Stimulated activated CD8-positive, alpha-beta memory T cell treated with anti-CD3 and anti-CD28 coated beads, Interleukin-4, amount 100 ng/mL, for 1 hour (primary cell): ENCODE measurements at places on chromosomes 1 and 21.
A peak's percentile ranks its signal among the peaks of the same experiment; 100 is the strongest.

DNA sequence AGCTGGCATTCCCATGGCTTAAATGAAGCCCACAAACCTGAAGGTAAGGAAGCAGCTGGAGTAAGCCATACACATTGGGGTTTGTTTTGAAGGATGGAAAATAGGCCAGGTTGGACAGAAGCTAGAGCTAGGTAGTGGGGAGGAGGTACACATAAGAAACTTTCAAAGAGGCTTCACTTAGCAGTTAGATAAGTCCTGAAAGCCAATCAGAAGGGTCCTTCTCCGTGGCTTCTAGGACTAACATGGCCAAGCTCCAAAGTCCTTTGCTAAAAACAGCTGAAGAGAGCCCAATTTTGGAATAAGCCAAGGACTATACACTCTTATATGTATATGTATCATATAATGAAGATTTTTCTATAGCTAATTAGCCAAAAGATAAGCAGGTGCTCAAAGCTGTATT is 1.8 kb downstream of the EYA3 start:
- DNase-seq: no peak

- DNase-seq: no peak
Observed at GRCh38 chr1:105608713-105609112, 1447.8 kb upstream of the PRMT6 start.

DNA sequence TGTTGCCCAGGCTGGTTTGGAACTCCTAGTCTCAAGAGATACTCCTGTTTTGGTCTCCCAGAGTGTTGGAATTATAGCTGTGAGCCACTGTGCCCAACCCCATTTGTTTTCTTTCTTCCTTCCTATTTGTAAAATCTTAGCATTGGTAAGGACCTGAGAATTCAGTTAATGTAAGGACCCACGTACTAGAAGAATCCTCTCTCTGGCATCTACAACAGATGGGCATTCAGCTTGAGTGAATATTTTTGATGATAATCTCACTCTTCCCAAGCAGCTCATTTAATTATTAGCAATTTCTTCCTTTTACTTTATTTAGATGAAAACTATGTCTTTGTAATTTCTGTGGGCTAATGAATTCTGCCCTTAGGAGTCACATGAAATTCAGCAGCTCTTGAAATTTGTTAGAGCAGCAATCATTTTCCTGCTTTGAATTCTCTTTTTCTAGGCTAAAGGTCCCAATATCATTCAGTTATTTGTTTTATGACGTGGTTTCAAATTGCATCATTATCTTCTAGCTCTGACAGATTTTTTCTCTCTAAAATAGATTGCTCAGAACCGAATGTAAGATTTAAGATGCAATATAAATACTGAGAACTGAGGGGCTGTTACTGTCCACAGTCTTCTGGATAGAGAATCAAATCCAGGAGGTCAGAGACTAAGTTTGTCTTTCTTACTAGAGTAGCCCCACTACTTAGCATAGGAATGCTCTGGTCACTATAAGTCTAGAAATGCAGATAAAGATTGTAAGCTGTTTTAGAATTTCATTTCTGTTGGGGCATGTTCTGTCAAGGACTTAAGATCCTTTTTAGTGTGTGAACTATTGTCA is 59.4 kb downstream of the EPB41 start:
- no peak for DNase-seq

- no peak for DNase-seq
Observed at GRCh38 chr1:235063068-235063765, 65.4 kb downstream of the TOMM20 start.

DNA sequence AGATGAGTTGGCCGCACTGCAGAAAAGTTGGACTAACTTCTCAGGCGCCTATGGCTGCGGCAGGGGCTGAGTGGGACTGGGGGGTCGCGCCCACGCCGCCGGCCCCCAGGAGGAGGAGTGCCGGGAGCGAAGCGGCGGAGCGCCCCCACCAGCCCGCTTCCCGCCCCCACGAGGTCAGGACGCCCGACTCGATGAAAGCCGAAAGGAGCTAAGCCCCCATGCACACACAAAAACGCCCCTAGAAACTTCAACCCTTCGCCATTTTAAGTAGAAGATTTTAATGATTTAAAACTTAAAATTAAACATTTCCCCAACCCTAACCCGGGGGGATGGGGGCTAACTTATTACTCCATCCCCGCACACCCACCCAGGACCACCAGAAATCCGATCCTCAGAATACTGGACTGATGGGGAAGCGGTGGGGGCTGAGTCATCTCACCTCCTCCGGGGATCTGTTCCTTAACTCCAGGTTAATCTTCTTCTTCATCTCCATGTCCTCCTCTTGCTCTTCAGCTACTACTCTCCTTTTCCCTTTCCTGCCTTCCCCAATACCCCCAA is 539 bp downstream of the ANP32E start:
- no peak for DNase-seq

DNA sequence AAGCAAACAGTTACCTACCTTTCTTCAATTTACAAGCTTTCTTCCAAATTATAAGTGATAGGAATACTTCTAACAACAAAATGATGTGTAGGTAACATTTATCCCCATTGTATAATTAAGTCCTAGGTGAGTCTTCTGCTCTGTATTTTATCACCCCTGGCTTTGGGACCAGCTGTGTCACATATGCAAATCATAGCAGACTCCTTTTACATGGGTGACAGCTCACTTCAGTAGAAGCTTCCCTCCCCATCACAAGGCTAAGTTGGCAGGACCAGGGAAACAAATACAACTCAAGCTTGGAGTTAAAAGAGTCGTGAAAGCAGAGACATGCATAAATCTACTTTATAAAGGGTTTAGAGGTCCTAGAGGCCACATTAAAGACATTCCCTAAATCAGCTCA is 121.1 kb upstream of the RUNX1 start:
- no peak for DNase-seq

GRCh38 chr1:45365051-45365450 is 24.8 kb upstream of the MUTYH start:
- no peak for DNase-seq

DNA sequence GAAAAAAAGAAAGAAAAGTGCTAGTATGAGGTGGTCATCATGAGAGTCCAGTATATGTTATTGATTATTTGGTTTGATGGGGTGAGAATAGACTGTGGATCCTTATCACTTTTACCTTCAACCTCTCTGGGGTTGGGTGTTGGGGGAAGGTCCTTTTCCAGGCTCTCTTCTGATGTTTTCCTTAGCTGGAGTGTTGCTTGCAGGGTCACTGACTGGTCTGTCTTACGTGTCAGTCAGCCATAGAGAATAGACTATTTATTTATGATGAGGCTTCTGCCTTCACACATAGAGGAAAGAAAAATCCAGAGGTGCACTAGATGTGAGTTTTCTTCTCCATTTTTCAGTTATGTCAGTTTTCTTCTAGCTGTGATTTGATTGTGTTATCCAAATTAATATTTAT is 36.5 kb downstream of the MAP3K21 start:
- DNase-seq: no peak

GRCh38 chr1:44798481-44799365 is 1.5 kb upstream of the PLK3 start:
- DNase-seq: no peak

DNA sequence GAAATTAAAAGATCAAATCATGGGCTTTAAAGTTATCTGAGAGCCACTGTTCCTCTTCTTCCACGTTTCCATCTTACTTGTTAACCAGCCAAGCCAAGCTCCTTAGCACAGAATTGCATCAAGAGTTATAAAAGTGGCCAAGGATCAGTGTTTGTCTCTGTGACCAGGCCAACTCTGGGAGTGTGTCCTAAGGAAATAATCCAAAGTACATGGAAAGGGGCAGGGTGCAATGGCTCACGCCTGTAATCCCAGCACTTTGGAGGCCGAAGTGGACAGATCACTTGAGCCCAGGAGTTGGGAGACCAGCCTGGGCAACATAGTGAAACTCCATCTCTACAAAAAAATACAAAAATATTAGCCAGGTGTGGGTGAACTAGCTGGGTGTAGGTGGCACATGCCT is 10.0 kb upstream of the MPZL1 start:
- no peak for DNase-seq

DNA sequence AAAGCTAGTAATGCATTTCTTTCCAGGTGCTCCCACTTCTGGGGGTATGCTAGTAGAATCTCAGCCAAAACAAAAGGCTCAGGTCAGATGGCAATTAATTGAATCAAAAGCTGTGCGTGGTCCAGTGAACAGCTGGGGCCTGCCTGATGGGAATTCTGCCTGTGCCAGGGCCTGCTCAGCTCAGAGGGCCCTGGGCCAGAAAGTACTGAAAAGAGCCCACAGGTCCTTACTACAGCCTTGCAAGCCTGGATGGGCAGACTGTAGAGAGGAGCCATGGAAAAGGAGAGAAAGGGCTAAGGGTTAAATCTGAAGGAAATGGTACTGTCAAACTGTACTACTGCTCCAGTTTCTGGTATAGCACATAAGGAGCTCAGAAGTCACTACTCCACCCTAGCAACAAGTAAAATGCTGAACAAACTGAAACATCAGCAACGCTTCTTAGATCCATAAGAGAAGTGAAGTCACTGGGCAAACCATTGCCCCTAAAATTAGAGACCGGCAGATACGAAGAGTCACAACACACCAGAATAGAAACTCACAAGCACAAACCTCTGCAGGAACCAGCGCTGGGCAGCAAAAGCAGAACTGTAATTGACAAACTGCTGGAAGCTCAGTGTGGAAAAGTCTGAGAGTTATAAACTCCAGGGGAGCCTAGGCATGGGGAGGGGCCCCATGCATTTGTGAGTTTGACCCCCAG is 121.1 kb upstream of the SYT6 start:
- no peak for DNase-seq

DNA sequence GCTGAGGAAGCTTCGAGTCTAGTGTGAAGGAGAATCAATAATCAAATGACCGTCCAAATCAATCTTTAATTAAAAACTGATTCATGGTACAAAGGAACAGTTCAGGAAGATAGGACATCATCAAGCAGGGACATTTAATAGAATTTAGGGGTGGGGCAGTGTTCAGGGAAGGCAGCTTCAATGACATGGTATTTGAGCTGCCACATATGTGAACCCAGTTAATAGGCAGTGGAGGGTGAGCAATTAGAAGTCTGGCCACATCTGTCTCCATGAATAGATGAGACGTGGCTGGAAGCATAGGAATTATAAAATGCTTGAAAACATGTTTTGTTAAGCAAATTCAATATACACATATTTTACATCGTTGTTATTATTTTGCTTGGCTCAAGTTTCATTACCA is 362.7 kb downstream of the PRDM2 start:
- no peak for DNase-seq

DNA sequence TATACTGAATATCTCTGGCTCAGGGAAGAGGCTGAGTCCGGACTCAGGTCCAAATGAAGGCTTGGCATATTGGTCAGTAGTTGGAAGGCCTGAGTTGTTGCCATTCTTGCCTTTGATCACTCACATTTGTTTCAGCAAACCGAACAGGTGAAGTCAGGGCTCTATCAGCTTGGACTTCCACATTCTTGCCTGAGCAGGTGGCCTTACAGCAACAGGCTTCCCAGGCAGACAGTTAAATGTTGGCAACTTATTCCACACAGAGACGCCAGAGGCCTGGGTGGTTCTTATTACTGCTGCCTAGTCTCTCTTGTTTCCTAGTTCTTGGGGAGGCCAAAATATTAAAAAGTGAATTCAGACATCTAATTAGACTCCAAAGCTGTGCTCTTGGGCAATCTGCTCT is 36.6 kb downstream of the XCL2 start:
- DNase-seq: no peak

DNA sequence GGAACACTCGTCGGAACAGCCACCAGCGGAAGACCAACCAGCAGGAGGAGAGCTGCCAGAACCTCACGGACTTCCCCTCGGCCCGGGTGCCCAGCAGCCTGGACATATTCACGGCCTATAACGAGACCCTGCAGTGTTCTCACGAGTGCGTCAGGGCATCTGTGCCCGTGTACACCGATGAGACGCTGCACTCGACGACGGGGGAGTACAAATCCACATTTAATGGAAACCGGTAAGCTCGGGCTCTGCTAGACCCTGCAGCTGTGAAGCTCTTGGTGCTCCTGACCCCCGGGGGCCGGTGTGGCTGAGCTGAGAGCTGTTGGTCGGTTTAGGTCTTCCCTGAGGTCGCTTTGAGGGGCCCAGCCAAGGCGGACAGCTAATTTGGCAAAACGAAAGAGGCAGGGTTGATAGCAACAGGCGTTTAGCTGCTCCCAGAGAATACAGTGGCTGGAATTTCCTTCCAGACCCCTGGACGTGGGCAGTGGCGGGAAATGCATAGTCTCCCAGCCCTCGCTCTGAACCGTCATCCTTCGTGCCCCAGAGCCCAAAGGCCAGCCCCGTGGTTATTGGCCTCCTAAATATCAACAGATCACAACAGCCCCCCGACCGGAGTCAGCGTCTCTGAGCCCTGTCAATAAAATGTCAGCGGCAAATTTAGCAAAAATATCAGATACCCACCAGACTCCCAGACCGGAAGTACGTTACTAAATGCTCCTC is 118.0 kb downstream of the AJAP1 start:
- DNase-seq: no peak

DNA sequence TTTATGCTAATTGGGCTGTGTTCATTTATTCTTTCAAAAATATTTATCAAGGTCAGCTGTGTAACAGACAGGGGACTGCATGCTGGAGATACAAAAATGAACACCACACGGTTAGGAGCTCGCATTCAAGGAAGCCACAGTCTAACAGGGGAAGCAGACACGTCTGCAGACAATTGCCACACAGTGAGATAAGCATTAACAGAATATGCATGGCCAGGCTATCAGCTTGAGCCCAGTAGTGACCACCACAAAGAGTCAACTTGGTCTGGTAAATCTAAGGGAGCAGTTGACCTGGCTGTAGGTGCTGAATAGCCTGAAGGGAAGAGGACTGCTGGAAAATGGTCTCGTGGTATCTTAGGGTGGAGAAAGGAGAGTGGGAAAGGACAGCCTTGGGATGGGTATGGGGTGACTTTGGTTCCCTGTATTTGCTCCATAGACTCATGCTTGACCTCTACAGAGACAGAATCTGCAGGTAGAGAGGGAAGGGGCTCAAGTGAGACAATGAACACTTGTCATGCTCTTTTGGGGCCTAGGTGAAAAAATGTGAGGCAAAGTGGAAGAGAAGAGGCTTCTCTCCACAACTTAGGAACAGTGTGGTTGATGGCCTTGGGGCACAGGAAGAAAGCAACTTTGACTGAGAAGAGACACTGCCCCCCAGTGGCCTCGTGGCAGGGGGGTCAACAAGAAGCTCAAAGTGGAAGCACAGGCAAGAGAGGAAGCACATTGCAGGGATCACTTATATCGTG is 7.6 kb upstream of the NPL start:
- DNase-seq: peak; percentile 39

DNA sequence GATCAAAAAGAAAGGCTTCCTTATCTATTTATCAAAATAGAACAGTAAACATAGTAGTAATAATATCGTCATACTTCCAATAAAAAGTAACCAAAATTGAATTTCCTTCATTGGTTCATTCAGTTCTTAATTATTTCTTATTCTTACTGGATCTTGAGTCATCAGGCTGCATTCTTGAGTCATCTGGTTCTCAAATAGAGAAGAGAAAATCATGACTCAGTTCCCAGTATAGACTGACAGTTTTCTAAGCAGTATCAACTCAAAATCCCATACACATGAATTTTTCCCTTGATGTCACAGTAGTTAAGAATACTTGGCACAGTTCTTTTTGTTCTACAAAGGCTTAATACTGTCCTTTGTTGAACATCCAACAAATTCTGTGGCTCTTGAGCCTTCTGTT is 626.9 kb upstream of the ADGRL4 start:
- DNase-seq: no peak
